Aorta (tissue), 5 donors: ENCODE measurements at places on chromosomes 6 and 20. TPM values are rescaled to one million over a fixed set of nuclear protein-coding genes. Genes with fewer than 3 reads are reported as not detected.

Gene SGK2
- 3.4 TPM for total RNA-seq

Gene PRND
- 1.3 TPM for total RNA-seq

Gene AIF1
- total RNA-seq, result 68.3 TPM

Gene SYCP2L
- 2.0 TPM for total RNA-seq

Gene GABRR1
- total RNA-seq, result 1.6 TPM

Gene SPDEF
- total RNA-seq, result not detected

Gene DOK5
- 9.1 TPM for total RNA-seq

Gene ETV7
- total RNA-seq, result 2.8 TPM

Gene OR2H1
- total RNA-seq, result not detected

Gene NMBR
- total RNA-seq, result 0.45 TPM

Gene RBBP9
- 17.7 TPM for total RNA-seq

Gene TBX18
- 75.2 TPM for total RNA-seq

Gene LTV1
- total RNA-seq, result 16.7 TPM

Gene RAET1G
- not detected for total RNA-seq

GRCh38 chr20:50085481-50086365, 27.2 kb downstream of the UBE2V1 start:
- H3K36me3 ChIP-seq, result no peaks in the 10 kb centered on the region
- H3K27me3 ChIP-seq, result no peaks in the 10 kb centered on the region

DNA sequence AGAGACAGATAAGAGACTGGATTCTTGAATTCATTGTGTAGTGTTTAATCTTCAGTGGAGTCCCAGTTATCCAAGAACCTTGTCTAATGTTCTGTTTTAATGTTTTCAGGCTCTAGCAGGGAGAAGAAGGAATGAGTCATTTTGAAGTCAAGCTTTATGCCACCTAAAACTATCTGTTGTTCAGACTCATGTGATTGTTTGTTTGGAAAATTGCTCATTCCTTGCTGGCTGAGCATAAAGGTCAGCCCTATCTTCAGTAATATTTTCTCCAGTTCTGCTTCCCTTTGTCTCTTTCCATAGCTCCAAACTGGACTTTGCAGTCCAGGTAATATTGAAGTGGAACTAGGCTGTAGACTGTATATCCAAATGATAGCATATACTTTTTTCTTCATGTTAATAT, 34.2 kb downstream of the CLVS2 start:
- H3K36me3 ChIP-seq, result no peaks in the 10 kb centered on the region
- no peaks in the 10 kb centered on the region for H3K27me3 ChIP-seq
- no peaks in the 10 kb centered on the region for H3K4me1 ChIP-seq
- no peak for DNase-seq
- H3K4me3 ChIP-seq, result no peak overlapping the region
- H3K27ac ChIP-seq, result no peak overlapping the region

DNA sequence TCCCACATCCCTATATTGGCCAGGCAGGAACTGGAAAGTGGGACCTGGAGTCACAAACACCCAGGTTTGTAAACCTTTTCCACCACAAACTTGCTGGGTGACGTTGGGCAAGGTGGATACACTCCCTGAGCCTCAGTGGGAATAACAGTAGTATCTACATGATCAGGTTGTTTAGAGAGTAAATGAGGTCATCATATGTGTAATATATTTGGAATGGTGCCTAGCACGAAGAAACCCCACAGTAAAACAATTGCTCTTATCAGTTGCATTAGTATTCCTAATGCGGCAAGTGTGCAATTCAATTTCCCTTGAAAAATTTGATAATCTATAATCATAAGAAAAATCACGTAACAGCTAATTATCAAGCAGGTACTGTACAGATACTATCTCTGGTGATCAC, 51.9 kb downstream of the HIVEP2 start:
- H3K4me1 ChIP-seq, result peaks cover 7% of the 10 kb centered on the region
- H3K4me3 ChIP-seq, result no peak overlapping the region
- H3K36me3 ChIP-seq, result peaks cover 3% of the 10 kb centered on the region
- no peak overlapping the region for H3K27ac ChIP-seq
- no peak for DNase-seq

DNA sequence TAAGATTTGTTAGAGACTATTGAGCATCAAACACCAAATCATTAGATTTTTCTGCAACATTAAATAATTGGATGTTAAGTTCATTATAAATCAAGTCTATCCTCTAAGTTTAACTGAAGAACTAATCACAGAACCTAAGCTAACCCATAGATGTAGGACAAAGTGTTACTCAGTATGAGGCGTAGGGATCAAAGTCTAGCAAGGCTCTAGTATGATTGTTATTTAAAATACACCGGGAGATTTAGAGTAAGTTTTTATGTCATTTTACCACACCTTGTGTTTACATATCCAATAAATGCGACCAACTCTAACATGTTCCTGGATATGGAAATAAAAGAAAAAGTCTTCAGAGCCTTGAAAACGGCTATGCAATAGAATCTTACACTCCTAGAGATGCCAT, 2.6 kb downstream of the ADGB start:
- H3K4me3 ChIP-seq, result no peak overlapping the region
- DNase-seq, result no peak
- H3K36me3 ChIP-seq, result no peaks in the 10 kb centered on the region
- no peaks in the 10 kb centered on the region for H3K4me1 ChIP-seq
- H3K27me3 ChIP-seq, result no peaks in the 10 kb centered on the region

DNA sequence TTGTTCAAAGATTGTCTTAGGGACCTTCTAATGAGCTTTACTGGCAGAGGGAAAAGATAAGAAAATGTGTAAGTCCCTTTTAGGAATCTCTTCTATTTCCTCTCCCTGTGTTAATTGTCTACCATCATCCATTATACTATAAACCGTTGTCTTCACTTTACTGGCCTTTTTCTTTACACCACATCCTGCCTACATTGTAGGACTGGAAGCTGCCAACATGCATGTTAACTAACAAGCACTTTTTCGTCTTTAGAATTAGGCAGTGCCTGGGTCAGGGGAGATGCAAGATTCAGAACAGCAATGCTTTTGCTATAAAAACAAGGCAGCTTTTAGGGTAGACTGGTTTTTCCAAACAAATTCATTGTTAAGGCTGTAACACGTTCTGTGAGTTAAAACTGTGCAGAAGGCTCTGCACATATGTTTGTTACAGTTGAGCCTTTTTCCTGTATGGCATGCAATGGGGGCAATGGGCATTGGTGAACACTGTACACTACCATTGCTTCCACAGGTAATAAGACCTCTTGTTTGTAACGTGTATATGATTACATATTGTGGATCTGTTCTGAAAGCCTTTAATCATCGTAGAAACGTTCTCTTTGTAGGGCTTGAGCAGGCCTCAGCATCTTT, 10.9 kb upstream of the PKIG start:
- H3K27me3 ChIP-seq, result no peaks in the 10 kb centered on the region
- H3K4me1 ChIP-seq, result no peaks in the 10 kb centered on the region
- H3K27ac ChIP-seq, result no peak overlapping the region
- H3K4me3 ChIP-seq, result no peak overlapping the region

- H3K27me3 ChIP-seq, result no peaks in the 10 kb centered on the region
- no peaks in the 10 kb centered on the region for H3K36me3 ChIP-seq
- no peak for DNase-seq
- H3K27ac ChIP-seq, result peak overlapping the region; percentile 66
- no peak overlapping the region for H3K4me3 ChIP-seq
- H3K4me1 ChIP-seq, result no peaks in the 10 kb centered on the region
These were observed 604 bp upstream of the RAB5IF start for GRCh38 chr20:36604952-36605398.

- no peaks in the 10 kb centered on the region for H3K27me3 ChIP-seq
- DNase-seq, result no peak
- no peak overlapping the region for H3K4me3 ChIP-seq
- H3K36me3 ChIP-seq, result no peaks in the 10 kb centered on the region
- no peak overlapping the region for H3K27ac ChIP-seq
These were observed 3.4 kb upstream of the PARD6B start for GRCh38 chr20:50727792-50728485.

- H3K36me3 ChIP-seq, result no peaks in the 10 kb centered on the region
- no peak overlapping the region for H3K4me3 ChIP-seq
- H3K4me1 ChIP-seq, result no peaks in the 10 kb centered on the region
- DNase-seq, result no peak
- no peaks in the 10 kb centered on the region for H3K27me3 ChIP-seq
These were observed 710.5 kb upstream of the HS3ST5 start for GRCh38 chr6:115053169-115053860.

GRCh38 chr20:38859070-38859690, 53.7 kb downstream of the PPP1R16B start:
- DNase-seq, result peak; percentile 34
- H3K4me1 ChIP-seq, result peaks cover 2% of the 10 kb centered on the region
- no peak overlapping the region for H3K4me3 ChIP-seq
- no peaks in the 10 kb centered on the region for H3K36me3 ChIP-seq
- no peak overlapping the region for H3K27ac ChIP-seq
- no peaks in the 10 kb centered on the region for H3K27me3 ChIP-seq

- H3K4me1 ChIP-seq, result no peaks in the 10 kb centered on the region
- no peaks in the 10 kb centered on the region for H3K36me3 ChIP-seq
- no peak overlapping the region for H3K27ac ChIP-seq
These were observed 238.1 kb downstream of the RNGTT start for GRCh38 chr6:88725111-88725975.

GRCh38 chr6:115270953-115271352, 789.7 kb downstream of the FRK start:
- H3K27me3 ChIP-seq, result no peaks in the 10 kb centered on the region
- no peak for DNase-seq
- H3K4me1 ChIP-seq, result no peaks in the 10 kb centered on the region

- DNase-seq, result peak; percentile 76
- H3K27ac ChIP-seq, result no peak overlapping the region
- no peaks in the 10 kb centered on the region for H3K27me3 ChIP-seq
These were observed 36.9 kb upstream of the FANCE start for GRCh38 chr6:35415065-35415891.

- no peaks in the 10 kb centered on the region for H3K27me3 ChIP-seq
- no peak for DNase-seq
- no peak overlapping the region for H3K4me3 ChIP-seq
These were observed 7.1 kb downstream of the MRPS10 start for GRCh38 chr6:42210551-42210950.

- no peaks in the 10 kb centered on the region for H3K4me1 ChIP-seq
- no peak for DNase-seq
- H3K27me3 ChIP-seq, result no peaks in the 10 kb centered on the region
- peak overlapping the region; percentile 63 for H3K4me3 ChIP-seq
- H3K36me3 ChIP-seq, result no peaks in the 10 kb centered on the region
- no peak overlapping the region for H3K27ac ChIP-seq
These were observed 1.1 kb upstream of the SLC4A11 start for GRCh38 chr20:3239867-3240775.

DNA sequence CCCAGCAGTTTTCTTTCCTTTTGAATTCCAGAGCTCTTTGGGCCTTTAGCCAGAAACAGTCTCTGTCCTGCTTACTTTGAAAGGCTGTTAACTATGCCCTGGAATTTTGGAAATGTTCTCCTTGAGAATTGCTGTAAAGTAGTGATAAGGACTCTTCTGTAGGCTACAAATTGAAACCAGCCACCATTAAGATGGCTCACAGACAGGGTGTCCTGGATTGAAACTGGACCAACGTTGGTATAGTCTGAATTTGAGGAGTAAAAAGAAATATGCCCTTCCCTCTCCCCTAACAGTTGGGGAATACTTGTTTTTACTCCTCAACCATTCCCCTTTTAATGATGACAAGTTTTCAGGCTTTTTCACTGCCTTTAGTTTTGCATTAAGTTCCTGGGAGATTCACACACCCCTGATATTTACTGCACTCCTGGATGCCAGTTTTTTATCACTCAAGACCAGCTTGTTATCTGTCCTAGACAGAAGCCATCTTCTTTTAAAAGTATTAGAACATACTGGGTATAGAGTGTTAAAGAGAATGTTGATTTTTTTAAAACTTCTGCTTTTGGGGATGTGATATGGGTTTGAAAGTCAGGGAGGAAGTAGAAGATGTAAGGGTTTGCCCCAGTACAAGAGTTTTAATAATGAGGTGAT, 21.9 kb downstream of the TOP1 start:
- no peaks in the 10 kb centered on the region for H3K36me3 ChIP-seq
- no peak overlapping the region for H3K27ac ChIP-seq
- no peaks in the 10 kb centered on the region for H3K27me3 ChIP-seq
- H3K4me1 ChIP-seq, result peaks cover 29% of the 10 kb centered on the region
- H3K4me3 ChIP-seq, result no peak overlapping the region

GRCh38 chr6:77362055-77362454, 101.2 kb downstream of the HTR1B start:
- no peaks in the 10 kb centered on the region for H3K27me3 ChIP-seq
- H3K4me1 ChIP-seq, result no peaks in the 10 kb centered on the region
- H3K27ac ChIP-seq, result no peak overlapping the region
- H3K36me3 ChIP-seq, result no peaks in the 10 kb centered on the region
- no peak overlapping the region for H3K4me3 ChIP-seq

- no peak overlapping the region for H3K27ac ChIP-seq
- H3K36me3 ChIP-seq, result no peaks in the 10 kb centered on the region
- no peaks in the 10 kb centered on the region for H3K4me1 ChIP-seq
- no peak overlapping the region for H3K4me3 ChIP-seq
These were observed 108.5 kb upstream of the QKI start for GRCh38 chr6:163306000-163306399.

GRCh38 chr6:135402311-135402710, 95.2 kb downstream of the AHI1 start:
- no peak for DNase-seq
- no peaks in the 10 kb centered on the region for H3K36me3 ChIP-seq
- H3K4me1 ChIP-seq, result no peaks in the 10 kb centered on the region
- no peaks in the 10 kb centered on the region for H3K27me3 ChIP-seq

- H3K27me3 ChIP-seq, result no peaks in the 10 kb centered on the region
- DNase-seq, result no peak
- no peaks in the 10 kb centered on the region for H3K36me3 ChIP-seq
- H3K27ac ChIP-seq, result no peak overlapping the region
These were observed 752.5 kb downstream of the QKI start for GRCh38 chr6:164166996-164167395.

- H3K27me3 ChIP-seq, result no peaks in the 10 kb centered on the region
- no peaks in the 10 kb centered on the region for H3K4me1 ChIP-seq
- no peaks in the 10 kb centered on the region for H3K36me3 ChIP-seq
- no peak overlapping the region for H3K4me3 ChIP-seq
- no peak overlapping the region for H3K27ac ChIP-seq
- DNase-seq, result no peak
These were observed 3.4 kb downstream of the TRIM10 start for GRCh38 chr6:30157581-30157980.

GRCh38 chr6:106844930-106845329, 129.6 kb downstream of the CD24 start:
- H3K4me3 ChIP-seq, result no peak overlapping the region
- H3K27me3 ChIP-seq, result no peaks in the 10 kb centered on the region
- H3K36me3 ChIP-seq, result no peaks in the 10 kb centered on the region
- no peak for DNase-seq
- no peak overlapping the region for H3K27ac ChIP-seq

DNA sequence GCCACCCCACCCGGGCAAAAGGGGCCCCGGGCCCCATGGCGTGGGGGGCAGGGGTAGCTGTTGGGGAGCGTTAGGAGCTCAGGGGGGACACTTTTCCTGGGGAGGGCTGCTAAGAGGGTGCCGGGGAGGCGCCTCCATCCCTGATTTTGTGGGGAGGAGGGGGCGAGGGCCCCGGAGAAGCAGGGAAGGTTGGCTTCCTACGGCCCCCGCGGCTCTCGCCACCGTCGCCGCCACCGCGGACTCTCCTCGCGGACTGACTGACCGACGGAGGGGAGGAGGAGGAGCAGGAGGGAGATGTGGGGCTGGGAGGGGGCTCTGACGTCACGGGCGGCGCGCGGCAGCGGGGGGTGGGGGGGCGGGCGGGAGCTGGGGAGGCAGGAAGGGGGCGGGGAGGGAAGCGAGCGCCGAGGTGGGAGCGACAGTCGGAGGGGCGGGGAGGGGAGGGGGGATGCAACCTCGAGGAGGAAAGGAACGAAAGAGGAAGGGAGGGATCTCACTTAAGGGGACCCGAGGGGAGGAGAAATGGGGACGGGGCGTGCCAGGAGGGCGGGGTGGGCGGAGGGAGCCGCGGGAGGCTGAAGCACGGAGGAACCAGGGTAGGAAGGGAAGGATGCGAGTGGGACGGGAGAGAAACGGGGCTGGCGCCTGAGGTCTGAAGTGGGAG, 5.1 kb downstream of the GABBR1 start:
- H3K4me1 ChIP-seq, result no peaks in the 10 kb centered on the region
- H3K27me3 ChIP-seq, result no peaks in the 10 kb centered on the region
- peak overlapping the region; percentile 7 for H3K27ac ChIP-seq
- peak overlapping the region; percentile 71 for H3K4me3 ChIP-seq
